ENCODE measurements at places on chromosomes 1 and 21.

DNA sequence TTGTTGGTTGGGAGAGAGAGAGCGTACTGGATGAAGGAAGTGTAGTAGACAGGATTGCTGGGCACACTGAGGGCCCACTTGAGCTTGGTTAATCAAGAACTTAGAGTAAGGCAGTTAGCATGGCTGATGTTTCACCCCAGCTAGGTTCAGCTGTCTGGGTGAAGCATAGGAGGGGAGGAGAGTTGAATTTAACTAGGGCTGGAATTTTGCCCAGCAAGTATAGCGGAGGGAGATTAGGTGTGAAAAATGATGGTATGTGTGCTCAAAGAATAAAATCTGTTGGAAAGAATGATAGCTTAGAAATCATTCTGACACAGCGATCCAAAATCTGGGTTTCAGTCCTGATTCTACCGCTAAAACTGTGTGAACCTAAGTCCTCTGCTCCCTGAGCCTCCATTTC, 461.5 kb upstream of the PROX1 start:
- no peak for DNase-seq

- no peak for DNase-seq
Measured at GRCh38 chr1:4152266-4152665, 252.2 kb upstream of the C1orf174 start.

GRCh38 chr1:201285846-201286245, 2.5 kb downstream of the PKP1 start:
- DNase-seq = no peak

DNA sequence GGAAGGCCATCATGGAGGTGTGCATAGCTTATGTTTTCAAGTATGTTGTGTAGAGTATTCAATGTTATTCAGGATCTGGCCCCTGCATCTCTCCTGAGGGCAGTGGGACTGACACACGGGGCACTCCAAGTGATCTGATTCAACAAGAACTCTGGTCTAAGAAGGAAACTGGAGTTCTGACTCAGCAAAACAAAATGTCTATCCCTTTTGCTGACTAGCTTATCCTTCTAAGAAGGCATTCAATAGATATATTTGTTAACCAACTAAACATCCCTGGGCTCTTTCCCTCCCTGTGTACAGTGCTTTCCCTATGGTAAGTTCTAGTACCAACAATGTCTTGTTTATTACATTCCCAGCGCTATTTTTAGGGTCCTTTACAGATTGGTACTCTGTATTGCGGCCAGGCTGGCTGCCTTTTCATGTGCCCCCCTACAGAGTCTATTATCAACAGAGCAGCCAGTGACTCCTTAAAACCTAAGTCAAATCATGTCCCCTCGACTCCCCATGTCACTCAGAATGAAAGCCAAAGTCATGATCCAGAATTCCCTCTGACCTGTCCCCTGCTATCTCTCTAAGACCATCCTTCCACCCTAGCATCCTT, 304.9 kb downstream of the KCNH1 start:
- no peak for DNase-seq

DNA sequence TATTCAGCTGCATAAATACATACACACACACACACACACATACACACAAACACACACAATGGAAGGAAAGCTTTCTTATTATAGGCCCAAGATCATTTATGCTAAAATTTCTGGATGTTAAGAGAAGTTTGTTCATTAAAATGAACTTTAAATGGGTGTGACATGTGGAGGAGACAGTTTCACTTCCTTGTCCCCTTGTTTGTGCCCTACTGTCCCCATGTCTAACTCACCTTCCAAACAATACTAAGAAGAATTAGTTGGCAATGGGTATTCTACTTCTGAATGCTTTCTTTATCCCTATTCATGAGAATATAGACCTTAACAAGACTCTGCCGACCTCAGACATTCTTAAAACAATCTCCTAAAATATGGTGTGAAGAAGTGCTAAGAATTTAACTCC, 63.5 kb upstream of the NRIP1 start:
- no peak for DNase-seq

- no peak for DNase-seq
Measured at GRCh38 chr1:12480748-12481362, 137.2 kb downstream of the DHRS3 start.

- DNase-seq = no peak
Measured at GRCh38 chr1:99525331-99525730, 120.6 kb upstream of the PALMD start.

- DNase-seq = no peak
Measured at GRCh38 chr1:82197606-82198005, 396.9 kb downstream of the ADGRL2 start.

DNA sequence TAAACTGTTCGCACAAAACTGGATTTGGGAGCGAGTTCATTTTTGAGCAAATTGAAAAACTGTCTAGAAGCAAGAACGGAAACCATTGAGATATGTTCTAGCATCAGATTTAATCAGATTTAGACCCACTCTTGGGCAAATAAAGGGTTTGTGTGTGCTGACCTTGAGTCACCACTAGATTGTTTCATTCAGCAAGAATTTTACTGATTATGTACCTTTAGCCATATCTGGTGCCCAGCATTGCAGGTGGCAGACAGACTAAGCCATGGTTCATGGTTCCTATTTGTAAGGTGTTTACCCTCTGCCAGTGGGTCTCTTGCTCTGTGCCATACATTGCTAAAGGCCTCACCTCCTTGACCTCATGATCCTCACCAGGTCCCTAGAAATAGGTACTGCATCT, 1.4 kb downstream of the NUDC start:
- DNase-seq = no peak

- DNase-seq = no peak
Measured at GRCh38 chr1:240098534-240098933, 6.9 kb downstream of the FMN2 start.

- DNase-seq = no peak
Measured at GRCh38 chr1:167705250-167705649, 16.5 kb upstream of the MPZL1 start.

GRCh38 chr1:201790261-201790660, 38.7 kb upstream of the IPO9 start:
- DNase-seq = no peak

DNA sequence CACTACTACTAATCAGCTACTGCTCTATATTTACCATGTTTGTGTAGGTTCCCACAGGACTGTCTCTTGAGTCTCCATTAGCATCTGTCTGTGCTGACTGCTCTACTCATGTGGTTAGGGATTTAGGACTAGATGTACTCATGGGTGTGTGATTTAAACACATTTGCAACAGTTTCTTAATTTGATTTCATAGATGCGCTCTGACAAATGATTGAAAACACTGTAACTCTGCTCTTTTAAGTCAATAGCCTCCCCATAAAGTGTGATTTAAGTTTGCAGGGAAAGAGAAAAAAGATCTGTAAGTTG, 809.3 kb downstream of the NCAM2 start:
- peak; percentile 56 for DNase-seq

- DNase-seq = no peak
Measured at GRCh38 chr1:231177936-231178335, 16.1 kb downstream of the TRIM67 start.

DNA sequence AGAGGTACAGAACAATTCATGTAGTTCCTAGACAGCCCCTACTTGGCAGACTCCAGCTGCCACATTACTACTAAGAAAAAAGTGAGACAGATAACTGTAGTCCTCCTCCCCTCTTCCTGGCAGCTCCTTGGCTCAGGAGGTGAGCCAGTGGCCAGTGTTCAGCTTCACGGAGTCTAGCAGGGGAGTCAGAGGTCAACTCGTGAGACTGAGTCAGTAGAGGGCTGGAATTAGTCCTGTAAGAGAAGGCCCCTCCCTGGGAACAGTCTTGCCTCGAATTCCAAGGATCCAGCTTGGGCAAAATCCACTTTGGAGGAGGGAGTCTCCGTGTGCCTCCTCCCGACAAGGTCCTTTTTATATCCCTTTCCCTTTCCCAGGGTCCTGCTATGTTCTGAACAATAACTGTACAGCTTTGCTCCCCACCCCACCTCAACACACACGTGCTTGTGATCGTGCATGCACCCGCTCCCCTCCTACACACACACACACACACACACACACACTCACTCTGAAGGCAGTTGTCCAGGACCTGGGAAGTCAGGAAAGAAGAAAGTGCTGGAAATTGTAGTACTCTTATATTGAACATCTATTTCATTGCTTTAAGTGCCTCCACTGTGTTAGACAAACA, 22.5 kb upstream of the SLC27A3 start:
- DNase-seq = no peak

DNA sequence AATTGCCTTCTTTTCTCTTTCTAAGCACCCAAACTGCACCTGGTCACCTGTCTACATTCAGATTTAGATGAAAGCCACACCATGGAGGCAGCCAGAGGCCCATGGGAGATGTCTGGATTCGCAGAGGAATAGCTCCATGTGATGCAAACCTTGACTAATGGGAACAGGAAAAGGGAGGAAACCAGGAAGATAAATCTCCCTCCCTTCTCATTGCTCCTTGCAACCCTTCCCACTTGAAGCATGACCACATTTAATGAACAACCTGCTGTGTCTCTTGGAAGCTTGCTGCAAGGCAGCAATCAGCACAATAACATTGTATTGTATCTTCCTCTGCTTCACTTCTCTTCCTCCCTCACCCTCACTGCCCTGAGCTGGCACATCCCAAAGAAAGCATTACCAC, 42.6 kb upstream of the KLF17 start:
- no peak for DNase-seq

GRCh38 chr1:232877365-232878028, 72.3 kb downstream of the MAP10 start:
- DNase-seq = no peak

DNA sequence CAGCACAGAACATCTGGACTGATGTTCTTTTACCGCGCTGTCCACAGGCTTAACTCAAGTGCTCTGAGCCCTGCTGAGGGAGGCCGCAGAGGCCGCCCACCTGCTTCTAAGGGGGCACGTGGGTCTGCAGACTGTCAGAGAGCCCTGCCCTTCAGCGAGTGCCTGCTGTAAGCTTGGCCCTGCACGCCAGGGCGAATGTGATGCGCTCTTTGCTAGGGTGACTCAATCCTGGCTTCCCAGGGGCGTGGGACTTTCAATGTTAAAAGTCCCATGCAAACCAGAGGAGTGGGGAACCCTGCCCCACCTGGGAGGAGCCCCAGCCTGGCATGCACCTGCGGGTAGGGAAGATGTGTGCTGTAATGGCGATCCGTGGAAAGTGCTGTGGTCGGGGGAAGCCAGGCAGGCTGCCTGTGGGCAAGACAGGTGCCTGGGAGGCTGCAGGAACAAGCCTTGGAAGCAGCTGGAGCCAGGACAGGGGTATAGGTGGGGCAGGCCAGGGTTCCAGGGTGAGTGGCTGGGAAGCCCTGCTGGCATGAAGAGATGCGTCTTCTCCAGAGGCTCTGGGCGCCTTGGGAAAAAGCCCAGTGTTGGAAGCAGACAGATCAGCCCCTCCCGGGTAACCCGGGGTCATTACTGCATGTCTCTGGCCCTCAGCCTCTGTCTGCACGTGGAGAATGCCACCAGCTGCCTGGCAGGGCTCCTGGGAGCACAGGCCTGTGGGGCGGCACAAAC, 594 bp upstream of the PANK4 start:
- no peak for DNase-seq

- no peak for DNase-seq
Measured at GRCh38 chr1:158124034-158124433, 56.7 kb upstream of the CD1D start.

GRCh38 chr1:116178837-116179236, 67.6 kb downstream of the MAB21L3 start:
- DNase-seq = no peak
